ENCODE measurements at places on chromosomes 5 and 9. TPM values are rescaled to one million over a fixed set of nuclear protein-coding genes. Genes with fewer than 3 reads are reported as not detected.

Gene GTF3C5
- 68.8 TPM for total RNA-seq

Gene ECM2
- total RNA-seq = 0.21 TPM

Gene GGTA1
- 0.06 TPM for total RNA-seq

Gene KIF2A
- 50.2 TPM for total RNA-seq

Gene WDR38
- total RNA-seq = not detected

Gene HSPB3
- total RNA-seq = not detected

Gene CCDC192
- total RNA-seq = not detected

Gene GAPT
- total RNA-seq = not detected

Gene MARCOL
- not detected for total RNA-seq

Gene SLC6A19
- not detected for total RNA-seq

Gene SCGB3A1
- total RNA-seq = not detected

Gene SMIM33
- total RNA-seq = not detected

Gene GZMA
- total RNA-seq = not detected

Gene SPAG8
- total RNA-seq = 0.41 TPM

Gene CCL27
- 0.22 TPM for total RNA-seq

Gene TPPP
- 5.8 TPM for total RNA-seq

Gene ARL14EPL
- 0.19 TPM for total RNA-seq

Gene RNF183
- 0.09 TPM for total RNA-seq

Gene CTSL
- total RNA-seq = 861 TPM

Gene FOXD4L3
- total RNA-seq = 0.08 TPM
